ENCODE measurements at places on chromosomes 2 and 18. TPM values are rescaled to one million over a fixed set of nuclear protein-coding genes. Genes with fewer than 3 reads are reported as not detected.
A peak's percentile ranks its signal among the peaks of the same experiment; 100 is the strongest.

The TMEM182 gene
- polyA plus RNA-seq, result 7.2 TPM

- H3K27me3 ChIP-seq, result no peaks in the 10 kb centered on the region
- H3K27ac ChIP-seq, result no peak overlapping the region
- no peak for DNase-seq
Observed at GRCh38 chr2:97737421-97738178, 24.2 kb downstream of the ZAP70 start.

GRCh38 chr2:64054161-64054915 lies 35.1 kb upstream of the VPS54 start:
- H3K27me3 ChIP-seq, result peaks cover 5% of the 10 kb centered on the region
- peak overlapping the region; percentile 29 for H3K27ac ChIP-seq
- no peak for DNase-seq

DNA sequence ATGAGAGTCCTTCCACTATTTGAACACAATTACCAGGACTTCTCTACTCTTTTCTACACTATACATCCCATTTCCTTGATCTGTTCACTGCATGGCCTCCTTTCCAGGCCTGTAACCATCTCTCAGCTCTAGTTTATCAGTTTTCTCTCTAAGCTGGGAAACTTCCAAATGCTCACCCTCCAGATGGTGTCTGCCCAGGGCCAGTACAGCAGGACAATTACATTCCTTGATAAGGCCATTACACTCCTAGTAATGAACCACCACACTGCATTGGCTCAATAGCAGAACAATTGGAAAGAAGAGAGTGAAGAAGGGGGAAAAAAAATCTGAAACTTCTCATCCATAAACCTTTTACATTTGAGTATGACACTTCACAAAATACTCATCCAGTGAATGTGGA lies 359.1 kb downstream of the ALK start:
- no peak overlapping the region for H3K4me3 ChIP-seq
- no peaks in the 10 kb centered on the region for H3K36me3 ChIP-seq
- DNase-seq, result no peak
- no peaks in the 10 kb centered on the region for H3K4me1 ChIP-seq

DNA sequence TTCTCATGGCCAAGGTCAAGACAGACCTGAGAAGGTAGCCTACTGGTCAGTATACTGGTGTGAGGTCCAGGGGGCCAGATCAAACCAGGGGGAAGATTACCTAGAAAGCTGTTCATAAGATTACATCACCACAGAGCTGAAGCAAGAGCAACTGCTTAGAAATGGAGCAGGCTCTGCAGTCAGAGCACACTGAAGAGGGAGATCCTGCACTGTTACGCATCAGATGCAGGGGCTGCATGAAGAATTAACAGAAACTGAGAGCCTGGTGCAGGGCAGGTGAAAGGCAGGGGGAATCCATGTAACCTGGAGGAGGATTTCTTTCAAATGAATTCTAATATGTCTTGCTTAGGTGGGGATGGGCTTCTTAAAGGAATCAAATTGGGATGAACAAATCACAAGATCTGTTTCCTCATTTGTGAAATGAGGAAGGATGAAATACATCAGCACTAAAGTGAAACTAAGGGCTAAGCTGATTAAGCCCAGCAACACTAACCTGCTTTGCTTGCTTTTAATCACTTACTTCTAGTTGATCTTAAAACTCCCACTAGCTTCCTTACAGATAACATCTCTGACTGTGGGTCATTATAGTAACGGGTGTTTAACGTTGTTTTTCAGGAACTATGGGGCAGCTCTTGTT lies 74.3 kb upstream of the ADAM23 start:
- no peak for DNase-seq
- no peak overlapping the region for H3K4me3 ChIP-seq
- no peaks in the 10 kb centered on the region for H3K27me3 ChIP-seq

GRCh38 chr2:128573531-128573930 lies 254.9 kb upstream of the HS6ST1 start:
- peaks cover 15% of the 10 kb centered on the region for H3K27me3 ChIP-seq
- no peak overlapping the region for H3K27ac ChIP-seq
- H3K4me1 ChIP-seq, result no peaks in the 10 kb centered on the region

The GALNT13 gene
- not detected for polyA plus RNA-seq

GRCh38 chr18:48934723-48935432 lies 15.9 kb downstream of the SMAD7 start:
- H3K4me3 ChIP-seq, result peak overlapping the region; percentile 37
- H3K4me1 ChIP-seq, result peaks cover 43% of the 10 kb centered on the region
- no peaks in the 10 kb centered on the region for H3K36me3 ChIP-seq
- H3K27me3 ChIP-seq, result no peaks in the 10 kb centered on the region

- no peaks in the 10 kb centered on the region for H3K4me1 ChIP-seq
- H3K4me3 ChIP-seq, result no peak overlapping the region
- H3K27me3 ChIP-seq, result peaks cover 7% of the 10 kb centered on the region
- H3K27ac ChIP-seq, result no peak overlapping the region
- no peak for DNase-seq
- no peaks in the 10 kb centered on the region for H3K36me3 ChIP-seq
Observed at GRCh38 chr18:50956116-50956515, 11.7 kb upstream of the ELAC1 start.

DNA sequence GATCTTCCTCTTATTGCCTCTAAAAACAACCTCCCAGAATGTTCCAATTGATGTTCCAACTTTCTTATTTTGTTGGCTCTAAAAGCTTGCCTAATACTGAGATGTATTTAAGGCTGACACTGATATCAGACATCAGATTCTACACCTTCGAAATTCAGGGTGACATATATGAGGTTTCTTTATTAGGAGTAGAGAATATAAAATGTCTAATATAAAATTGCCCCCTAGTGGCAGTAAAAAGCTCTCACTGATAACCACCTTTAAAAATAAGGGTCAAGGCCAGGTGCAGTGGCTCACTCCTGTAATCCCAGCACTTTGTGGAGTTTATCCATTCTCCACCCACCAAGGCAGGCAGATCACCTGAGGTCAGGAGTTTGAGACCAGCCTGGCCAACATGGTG lies 789.7 kb upstream of the SLC39A10 start:
- DNase-seq, result no peak
- H3K36me3 ChIP-seq, result no peaks in the 10 kb centered on the region
- no peaks in the 10 kb centered on the region for H3K4me1 ChIP-seq
- H3K27ac ChIP-seq, result no peak overlapping the region
- no peaks in the 10 kb centered on the region for H3K27me3 ChIP-seq

The ABCG5 gene
- polyA plus RNA-seq, result not detected

The YES1 gene
- 2.9 TPM for polyA plus RNA-seq

DNA sequence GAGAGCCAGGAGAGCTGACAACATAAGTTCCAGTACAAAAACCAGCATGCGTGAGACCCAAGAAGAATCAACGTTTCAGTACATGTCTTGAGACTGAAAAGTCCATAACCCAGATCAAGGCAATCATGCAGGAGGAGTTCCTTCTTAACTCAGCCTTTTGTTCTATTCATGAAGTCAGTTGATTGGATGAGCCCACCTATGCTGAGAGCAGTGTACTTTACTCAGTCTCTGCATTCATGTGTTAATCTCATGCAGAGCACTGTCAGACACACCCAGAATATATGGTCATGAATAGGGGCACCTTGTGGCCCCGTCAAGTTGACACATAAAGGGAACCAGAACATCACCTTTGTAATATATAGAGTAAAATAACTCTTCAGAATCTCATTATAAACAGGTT lies 653.6 kb upstream of the CNTNAP5 start:
- H3K4me1 ChIP-seq, result no peaks in the 10 kb centered on the region
- no peaks in the 10 kb centered on the region for H3K27me3 ChIP-seq
- no peak for DNase-seq
- H3K4me3 ChIP-seq, result no peak overlapping the region

DNA sequence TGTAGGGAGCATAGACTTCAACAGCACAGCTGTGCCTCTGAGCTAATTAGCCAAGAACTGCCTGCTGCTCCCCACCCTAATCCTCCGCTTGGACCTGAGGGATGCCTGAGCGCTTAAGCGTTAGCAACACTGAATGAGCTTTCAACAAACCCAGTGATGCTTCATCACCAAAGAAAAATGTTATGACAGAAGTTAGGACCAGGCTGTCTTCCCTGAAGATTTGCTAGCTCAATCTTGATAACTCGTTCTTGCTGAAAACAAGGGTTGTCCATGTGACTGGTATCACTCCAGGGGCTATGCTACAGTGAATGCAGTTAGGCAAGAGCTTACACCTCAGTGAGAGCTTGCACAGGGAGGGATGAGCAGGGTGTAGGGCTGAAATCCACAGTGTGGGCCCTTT lies 190.7 kb upstream of the SIX2 start:
- peaks cover 11% of the 10 kb centered on the region for H3K27me3 ChIP-seq
- peaks cover 10% of the 10 kb centered on the region for H3K36me3 ChIP-seq

DNA sequence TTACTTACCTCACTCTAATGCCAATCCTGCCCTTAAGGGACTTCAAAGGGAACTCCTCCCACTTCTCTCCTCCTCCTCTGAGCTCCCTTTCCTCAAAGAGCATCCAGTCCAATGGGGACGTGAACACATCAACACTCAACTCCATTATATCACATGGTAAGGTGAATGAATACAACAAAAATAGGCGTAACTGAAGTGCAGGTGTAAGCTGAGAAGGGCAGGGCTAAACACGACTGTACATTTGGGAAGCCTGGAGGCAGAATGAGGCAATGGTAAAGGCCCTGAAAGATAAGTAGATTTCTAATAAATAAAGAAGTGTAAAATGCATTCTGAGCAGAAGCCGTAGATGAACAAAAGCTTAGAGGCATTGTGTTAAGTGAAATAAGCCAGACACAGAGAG lies 226.1 kb upstream of the TRIB2 start:
- no peaks in the 10 kb centered on the region for H3K27me3 ChIP-seq
- no peak for DNase-seq
- no peaks in the 10 kb centered on the region for H3K36me3 ChIP-seq
- peaks cover 72% of the 10 kb centered on the region for H3K4me1 ChIP-seq
- H3K4me3 ChIP-seq, result no peak overlapping the region

The KRTCAP3 gene
- 3.6 TPM for polyA plus RNA-seq

DNA sequence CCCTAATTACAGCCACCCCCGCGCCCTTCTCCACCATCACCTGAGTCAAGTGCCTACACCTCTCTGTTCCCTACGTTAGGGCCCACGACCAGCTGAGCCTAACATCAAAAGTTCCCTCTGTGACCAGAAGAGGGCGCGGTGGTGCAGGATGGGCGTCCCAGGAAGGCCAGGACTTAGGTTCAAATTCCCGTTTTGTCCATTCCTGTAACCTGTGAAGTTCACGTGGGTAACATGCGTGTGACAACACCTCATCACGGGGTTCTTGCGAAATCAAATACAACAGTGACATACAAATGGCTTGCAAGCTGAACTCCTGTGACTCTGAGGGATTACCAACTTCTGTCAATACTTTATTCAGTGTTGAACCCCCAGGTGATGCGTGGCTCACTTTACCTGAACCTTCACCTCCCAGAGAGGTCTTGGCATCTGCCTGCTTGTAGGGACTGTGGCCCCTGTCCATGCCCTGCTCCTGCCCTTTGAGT lies 207.9 kb downstream of the ARL4C start:
- peak; percentile 58 for DNase-seq
- peaks cover 32% of the 10 kb centered on the region for H3K4me1 ChIP-seq
- no peaks in the 10 kb centered on the region for H3K27me3 ChIP-seq
- H3K4me3 ChIP-seq, result peak overlapping the region; percentile 61

DNA sequence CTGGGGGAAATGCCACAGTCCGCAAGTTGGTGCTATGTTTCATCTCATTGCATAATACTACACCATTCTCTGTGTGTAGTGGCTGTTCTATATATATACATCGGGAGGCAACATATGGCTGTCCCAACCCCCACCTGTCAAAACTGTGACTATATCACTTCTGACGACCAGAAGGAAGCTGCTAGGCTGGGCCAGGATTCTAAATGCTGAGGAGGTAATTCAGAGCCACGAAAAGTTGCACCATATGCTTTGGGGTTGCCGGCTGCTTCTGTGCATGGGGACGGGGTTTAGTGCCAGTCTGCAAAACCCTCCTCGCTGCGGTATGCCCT lies 117.3 kb downstream of the MSH2 start:
- peaks cover 6% of the 10 kb centered on the region for H3K4me1 ChIP-seq
- H3K27me3 ChIP-seq, result no peaks in the 10 kb centered on the region
- no peak for DNase-seq

DNA sequence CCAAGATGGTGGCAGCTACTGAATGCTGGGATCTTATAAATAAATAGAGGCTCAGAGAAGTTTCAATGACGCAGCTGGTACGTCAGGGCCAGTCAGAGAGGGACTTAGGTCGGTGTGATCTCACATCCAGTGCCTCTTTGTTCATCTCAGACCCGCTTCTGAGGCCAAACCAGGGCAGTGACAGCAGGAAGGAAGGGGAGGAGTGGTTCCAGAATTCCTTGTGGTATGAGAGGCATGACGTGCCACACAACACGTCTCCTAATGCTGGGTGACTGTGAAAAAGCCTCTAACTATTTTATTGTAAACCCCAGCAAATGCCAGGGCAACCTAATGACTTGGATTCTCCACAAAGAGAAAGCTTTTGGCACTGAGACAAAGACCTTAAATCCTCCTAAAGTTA lies 423.3 kb downstream of the LPIN1 start:
- DNase-seq, result no peak
- H3K4me3 ChIP-seq, result peak overlapping the region; percentile 46
- no peaks in the 10 kb centered on the region for H3K27me3 ChIP-seq
- H3K36me3 ChIP-seq, result no peaks in the 10 kb centered on the region
- peaks cover 44% of the 10 kb centered on the region for H3K4me1 ChIP-seq

DNA sequence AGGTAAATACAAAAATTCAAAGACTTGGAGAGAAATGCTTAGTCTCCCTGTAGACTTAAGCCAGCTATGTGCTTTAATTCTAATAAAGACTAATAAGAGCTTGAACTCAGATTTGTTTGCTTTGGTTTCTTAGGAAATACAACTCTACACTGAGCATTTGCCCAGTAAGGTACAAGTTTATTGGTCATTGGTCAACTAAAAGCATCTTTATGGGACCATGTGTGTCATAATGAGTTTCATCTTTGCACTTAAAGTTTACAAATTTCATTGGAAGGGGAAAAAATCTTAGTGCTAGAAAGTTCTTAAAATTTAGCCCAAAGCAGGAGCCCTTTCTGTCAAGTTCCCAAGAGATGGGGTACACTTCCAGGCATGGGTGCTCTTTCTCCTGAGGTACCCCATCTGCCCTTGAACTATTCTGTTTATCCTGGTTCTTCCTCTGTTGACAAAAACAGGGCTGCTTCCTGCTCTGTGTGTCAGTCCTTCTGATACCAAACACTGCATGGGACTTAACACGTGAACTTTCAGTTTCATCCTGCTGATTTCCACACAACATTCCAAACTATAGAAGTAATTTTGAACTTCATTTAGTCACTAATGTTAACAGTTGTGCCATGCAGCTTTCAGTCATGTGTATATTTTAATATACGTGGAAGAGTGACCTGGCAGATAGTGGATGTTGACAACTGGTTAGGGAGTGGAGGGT lies 200.2 kb downstream of the TPGS2 start:
- no peaks in the 10 kb centered on the region for H3K36me3 ChIP-seq
- no peak overlapping the region for H3K27ac ChIP-seq
- no peak for DNase-seq
- H3K4me3 ChIP-seq, result no peak overlapping the region
- H3K4me1 ChIP-seq, result no peaks in the 10 kb centered on the region

DNA sequence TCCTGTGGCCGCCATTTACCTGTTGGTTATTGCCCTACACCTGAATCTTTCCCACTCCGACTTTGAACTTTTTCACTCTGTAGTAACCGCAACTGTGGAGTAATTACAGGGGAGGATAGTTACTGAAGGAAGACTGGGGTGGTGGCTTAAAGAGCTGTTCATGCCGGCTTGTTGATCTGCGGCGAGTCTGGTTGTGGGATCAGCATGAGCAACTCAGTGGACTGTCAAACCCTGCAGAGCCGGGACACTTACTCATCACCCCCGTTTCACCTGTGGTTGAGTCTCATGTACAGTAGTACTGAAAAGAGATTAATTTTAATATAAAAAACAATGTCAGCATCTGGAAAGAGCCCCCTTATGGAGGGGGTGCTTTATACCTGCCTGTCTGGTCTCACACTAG lies 2.1 kb downstream of the ASB1 start:
- peaks cover 6% of the 10 kb centered on the region for H3K36me3 ChIP-seq
- H3K27me3 ChIP-seq, result no peaks in the 10 kb centered on the region
- H3K4me1 ChIP-seq, result peaks cover 27% of the 10 kb centered on the region
- no peak for DNase-seq
- peak overlapping the region; percentile 93 for H3K4me3 ChIP-seq
